CD4-positive, alpha-beta T cell treated with Interleukin-17A for 1 hour (primary cell): ENCODE measurements at places on chromosomes 13 and 19.

DNA sequence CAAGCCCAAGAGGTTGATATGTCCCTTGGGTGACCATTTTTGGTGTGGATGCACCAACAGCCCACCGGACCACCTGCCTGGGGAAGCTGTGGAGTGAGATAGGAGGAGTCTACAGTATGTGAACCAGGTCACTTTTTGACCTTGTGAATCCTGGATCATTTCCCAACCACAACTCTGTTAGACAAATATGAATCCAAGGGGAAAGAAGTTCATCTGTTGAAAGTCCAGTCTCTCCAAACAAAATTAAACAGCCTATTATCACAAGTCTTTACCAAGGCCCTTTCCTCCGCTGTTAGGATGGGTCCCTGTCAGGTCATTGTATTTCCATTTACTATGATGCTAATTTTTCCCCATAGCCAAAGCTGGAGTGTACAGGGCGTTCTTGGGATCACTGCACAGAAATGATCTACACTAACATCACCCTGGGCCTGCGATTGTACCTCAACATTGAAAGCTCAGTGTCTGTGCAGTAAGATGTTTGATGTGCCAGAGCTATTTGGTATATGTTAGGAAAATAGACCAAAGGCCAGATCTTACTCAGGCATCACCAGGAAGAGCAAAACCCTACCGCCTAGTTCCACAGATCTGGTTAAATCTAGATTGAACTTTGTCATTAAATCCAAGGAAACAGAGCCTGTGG lies 117.1 kb downstream of the STARD13 start:
- DNase-seq, result no peak

DNA sequence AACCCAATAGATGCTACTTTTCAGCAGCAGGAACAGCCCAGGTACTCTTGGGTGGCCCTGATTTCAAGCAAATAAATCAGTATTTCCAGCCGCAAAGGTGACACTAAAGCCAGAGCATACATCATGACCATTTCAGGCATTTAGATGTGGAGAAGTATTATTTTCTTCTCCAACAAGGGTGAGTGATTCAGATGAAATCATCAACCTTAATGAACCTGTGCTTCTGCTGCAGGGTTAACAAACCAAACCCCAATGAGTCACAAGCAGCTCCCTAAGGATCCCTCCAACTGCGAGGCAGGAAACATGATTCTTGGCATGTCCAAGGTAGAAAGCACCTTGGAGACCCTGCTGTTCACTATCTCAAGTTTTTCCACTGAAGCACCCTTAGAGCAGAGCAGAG lies 32.7 kb downstream of the MBNL2 start:
- DNase-seq, result no peak

- DNase-seq, result no peak
These were observed 48.1 kb upstream of the LDLR start for GRCh38 chr19:11041194-11041593.

DNA sequence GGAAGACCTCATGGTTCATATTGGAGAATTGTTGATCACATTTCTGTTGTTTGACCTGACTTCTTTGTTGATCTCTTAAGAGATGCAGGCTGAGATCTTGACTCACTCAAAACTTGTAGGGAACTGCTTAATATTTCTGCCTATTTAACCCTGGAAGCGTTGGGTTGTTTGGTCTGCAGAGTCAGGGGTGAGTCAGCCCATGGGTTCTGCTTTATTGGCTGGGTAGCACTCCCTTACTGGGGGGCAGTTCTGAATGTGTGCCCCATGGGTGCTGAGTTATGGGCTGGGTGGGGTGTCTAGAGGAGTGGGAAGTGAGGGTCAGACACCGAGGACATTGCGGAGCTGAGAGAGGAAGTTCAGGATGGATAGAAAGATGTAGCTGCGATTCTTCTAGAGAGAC lies 87.9 kb downstream of the LRCH1 start:
- DNase-seq, result no peak

GRCh38 chr13:76586842-76587241 lies 299.4 kb downstream of the KCTD12 start:
- no peak for DNase-seq

DNA sequence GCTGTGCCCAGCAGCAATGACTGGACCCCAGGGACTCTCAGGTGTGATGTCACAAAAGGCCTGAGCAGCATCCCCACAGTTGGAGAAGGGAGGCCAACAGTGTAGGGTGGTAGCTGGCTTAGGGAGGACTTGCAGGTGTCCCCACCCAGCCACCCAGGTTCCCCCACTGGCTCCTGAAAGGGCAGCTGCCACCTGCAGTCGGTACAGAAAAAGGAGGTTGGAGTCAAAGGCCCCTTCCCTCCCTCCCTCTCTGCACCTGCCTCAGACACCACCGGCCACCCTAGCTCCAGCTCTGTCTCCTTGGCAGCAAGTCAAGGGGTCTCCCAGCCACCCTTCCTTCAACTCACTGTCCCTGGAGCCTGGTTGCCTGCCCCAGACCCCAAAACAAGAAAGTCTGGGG lies at the start of gene PCP2:
PCP2 (minus strand) TSS at position 22 of the 400 bp plus-strand sequence. CDS start 262 bp downstream, outside the sequence.
- no peak for DNase-seq

DNA sequence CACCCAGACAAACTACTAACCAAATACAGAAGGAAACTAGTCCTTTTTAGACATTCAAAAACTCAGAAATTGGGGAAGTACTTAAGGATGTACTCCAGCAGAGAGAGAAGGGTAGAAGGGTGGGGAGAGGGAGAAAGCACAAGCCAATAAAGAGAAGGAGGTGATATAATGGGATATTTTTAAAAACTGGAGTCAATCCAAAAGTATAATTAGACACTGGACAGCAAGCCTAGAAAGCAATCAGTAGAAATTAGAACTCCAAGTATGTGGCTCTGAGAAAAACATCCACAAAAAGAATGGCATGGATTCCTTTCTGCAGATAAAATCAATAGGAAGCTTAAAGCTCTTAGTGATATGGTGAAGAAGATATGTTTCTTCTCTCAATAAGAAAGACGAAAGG lies 55.8 kb downstream of the PEPD start:
- DNase-seq, result no peak

DNA sequence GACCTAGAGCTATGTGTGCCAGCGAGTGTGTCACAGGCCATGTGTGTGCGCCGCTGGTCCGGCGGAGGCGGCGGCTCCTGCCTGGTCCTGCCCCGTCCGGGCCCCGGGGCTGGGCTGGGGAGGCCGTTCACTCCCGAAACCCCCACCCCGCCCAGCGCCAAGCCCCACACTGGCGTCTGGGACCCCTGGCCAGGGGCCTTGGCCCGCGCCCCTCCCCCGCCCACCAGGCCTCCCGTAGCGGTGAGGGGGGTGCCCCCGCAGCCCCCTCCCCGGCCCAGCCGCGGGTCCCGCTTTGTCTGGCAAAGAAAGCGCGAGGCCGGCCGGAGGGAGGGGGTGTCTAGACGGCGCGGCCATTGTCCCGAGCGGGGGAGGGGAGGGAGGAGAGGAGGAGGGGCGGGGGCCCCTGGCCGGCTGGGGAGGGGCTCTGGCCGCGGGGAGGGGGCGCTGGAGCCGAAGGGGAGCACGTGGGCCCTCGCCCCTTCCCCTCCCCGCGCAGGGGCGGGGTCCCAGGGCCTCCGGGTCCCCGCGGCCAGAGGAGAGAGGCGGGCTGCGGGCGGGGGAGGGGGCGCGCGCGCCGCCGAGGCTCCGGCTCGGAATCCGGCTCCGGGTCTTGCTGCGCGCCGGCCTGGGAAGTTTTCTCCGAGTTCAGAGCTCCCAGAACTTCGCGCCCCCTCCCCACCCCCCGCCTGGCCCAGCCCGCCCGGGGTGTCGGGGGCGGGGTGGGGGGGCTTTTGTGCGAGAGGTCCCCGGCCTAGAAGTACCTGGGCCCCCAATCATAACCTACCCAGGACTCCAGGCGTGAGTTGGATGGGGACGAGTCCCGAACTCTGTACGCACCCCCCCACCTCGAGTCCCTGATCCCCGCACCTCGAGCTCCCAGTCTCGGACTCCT lies 888 bp downstream of the NOTCH3 start:
- DNase-seq, result no peak

- no peak for DNase-seq
These were observed 6.7 kb upstream of the CYP4F22 start for GRCh38 chr19:15501596-15501995.

- no peak for DNase-seq
These were observed 20.2 kb downstream of the MED26 start for GRCh38 chr19:16607819-16608218.

GRCh38 chr13:50699874-50700663 lies 143.4 kb downstream of the DLEU7 start:
- DNase-seq, result no peak

DNA sequence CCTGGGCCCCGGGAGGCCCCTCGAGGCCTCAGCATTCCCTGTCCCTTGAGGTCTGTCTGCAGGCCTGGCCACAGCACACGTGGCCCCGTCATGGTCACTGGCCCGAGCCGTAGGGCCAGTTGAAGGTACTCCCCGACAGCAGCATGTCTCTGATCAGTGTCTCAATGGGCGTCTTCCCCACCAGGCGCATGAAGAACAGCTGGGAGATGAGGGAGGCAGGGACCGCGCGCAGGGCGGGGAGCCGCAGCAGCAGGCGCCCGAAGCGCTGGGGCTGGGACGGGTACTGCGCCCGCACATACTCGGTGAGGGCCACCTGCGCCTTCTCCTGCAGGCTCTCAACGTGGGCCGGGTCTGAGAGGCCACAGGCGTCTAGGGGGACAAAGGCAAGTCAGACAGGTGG lies 6.2 kb downstream of the OCEL1 start:
- no peak for DNase-seq

DNA sequence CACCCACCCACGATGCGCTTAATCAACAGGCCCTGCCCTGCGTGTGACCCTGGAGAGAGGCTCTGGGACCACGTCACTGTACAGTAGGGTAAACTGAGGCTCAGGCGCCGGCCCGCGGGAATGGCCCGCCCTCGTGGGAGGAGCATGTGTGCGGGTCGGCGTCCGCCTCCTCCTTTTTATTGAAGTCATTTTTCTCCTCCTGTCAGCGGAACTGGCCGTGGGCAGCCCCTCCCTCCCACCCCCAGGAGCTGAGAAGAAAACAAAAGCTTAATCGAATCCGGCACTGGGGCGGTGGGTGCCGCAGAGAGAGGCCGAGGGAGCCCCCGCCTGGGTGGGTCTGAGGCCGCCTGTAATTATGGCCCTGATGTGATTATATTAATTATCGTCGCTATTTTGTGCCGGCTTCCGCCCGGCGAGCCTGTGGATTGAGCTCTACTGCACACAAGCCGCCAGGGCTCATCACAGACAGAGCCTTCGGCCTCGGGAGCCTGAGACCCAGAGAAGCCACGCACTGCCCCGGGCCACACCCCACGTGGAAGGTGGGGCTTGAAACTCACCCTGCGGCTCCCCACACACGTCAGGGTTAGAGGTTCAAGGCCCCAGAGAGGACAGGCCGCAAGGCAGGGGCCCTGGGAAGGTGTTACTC lies 7.0 kb downstream of the C2CD4C start:
- no peak for DNase-seq

- peak; percentile 74 for DNase-seq
These were observed 6.3 kb upstream of the MRPS31 start for GRCh38 chr13:40777166-40777808.

- no peak for DNase-seq
These were observed 429.0 kb downstream of the TSHZ3 start for GRCh38 chr19:30920222-30920621.

- no peak for DNase-seq
These were observed 146.7 kb downstream of the SOX1 start for GRCh38 chr13:112213467-112214255.

DNA sequence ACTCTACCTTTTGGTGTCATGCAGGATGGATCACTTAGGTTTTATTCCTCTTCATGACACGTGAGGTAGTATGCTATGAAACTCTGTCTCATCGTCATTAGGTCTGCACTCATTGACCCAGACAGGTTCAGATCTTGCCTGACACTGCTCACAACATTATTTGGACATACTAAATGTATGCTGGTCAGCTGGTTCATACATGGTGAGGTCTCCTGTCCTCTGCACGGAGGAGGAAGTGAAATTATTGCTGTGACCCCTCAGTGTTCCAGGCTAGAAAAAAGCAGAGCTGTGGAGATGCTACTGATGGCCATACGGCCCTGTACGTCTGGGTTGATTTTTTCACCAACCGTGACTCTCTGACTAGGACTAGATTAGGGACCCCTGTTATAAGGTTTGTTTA lies 35.8 kb downstream of the LATS2 start:
- no peak for DNase-seq

DNA sequence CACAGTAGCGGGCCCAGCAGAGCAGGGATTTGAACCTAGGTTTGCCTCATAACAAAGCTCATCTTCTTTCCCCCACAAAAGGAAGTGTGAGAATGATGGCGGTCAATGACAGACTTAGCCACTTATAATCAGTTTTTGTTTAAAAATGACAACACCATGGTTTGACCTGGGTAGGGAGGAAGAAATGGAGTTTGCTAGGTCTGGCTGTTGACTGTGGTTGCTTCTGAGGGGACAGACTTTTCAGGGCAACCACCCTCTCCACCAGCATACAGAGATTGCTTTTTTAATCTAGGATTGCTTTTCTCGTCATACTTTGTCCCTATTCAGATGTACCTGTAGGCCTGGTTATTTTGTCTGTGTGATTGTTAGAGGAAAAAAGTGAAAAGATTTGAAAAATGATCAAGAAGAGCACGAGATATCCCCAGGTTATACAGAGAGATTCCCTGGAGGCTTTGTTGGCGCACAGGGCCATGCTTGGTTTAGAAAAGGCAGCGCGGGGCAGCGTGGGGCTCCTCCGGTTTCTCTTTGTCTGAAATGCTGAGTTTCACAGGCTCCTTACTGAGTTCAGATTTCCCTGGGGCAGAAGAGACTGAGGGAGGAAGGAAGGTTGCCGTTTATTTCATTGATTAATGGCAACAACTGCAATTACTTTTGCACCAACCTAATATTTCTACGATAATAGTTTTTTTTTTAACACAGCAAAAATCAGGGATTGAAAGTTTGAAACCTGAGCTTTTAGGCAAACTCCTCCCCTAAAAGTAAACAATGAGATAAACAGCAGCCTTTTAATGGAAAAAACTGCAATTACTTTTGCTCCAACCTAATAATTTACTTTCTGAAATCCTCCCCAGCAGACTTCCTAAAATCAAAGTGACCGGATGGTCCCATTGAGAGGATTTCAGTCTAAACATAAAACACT lies 97.0 kb upstream of the RNF113B start:
- DNase-seq, result no peak

DNA sequence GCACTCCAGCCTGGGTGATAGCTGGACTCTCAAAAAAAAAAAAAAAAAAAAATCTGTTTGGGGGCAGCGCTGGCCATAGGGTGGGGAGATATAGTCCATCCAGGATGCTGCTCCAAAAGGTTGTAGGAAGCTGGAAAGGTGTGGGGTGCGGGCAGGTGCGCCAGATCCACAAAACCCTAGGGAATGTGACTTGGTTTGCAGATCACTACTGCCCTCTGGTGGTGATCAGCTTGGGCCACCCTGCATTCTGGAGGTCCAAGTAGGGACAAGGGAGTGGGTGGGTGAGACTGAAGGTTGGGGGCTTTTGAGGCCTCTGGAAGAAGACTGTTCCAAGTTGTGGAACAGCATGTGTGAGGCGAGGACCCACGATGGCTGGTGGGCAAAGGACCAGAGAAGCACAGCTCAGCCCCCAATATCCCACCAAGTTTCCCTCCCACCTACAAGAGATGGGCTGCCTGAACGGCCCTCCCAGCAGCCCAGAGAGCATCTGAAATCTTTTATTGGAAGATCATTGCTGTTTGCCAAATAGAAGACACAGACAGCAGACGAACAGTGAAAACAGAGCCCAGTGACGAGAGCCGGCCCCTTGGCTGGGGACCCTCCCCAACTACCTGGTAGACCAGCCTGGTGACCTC lies 10.4 kb upstream of the TYK2 start:
- peak; percentile 77 for DNase-seq
